Neural crest cell (in vitro differentiated cells): ENCODE measurements at places on chromosomes 3 and 15.

GRCh38 chr3:88231207-88231606 is 81.4 kb downstream of the C3orf38 start:
- no peak overlapping the region for H3K27ac ChIP-seq
- peaks cover 3% of the 10 kb centered on the region for H3K36me3 ChIP-seq
- no peaks in the 10 kb centered on the region for H3K27me3 ChIP-seq
- no peak overlapping the region for H3K4me3 ChIP-seq
- peaks cover 7% of the 10 kb centered on the region for H3K4me1 ChIP-seq

GRCh38 chr3:192896208-192896607 is 21.4 kb downstream of the MB21D2 start:
- H3K4me1 ChIP-seq = peaks cover 12% of the 10 kb centered on the region
- DNase-seq = no peak
- no peak overlapping the region for H3K27ac ChIP-seq
- H3K36me3 ChIP-seq = peaks cover 4% of the 10 kb centered on the region
- no peaks in the 10 kb centered on the region for H3K27me3 ChIP-seq

DNA sequence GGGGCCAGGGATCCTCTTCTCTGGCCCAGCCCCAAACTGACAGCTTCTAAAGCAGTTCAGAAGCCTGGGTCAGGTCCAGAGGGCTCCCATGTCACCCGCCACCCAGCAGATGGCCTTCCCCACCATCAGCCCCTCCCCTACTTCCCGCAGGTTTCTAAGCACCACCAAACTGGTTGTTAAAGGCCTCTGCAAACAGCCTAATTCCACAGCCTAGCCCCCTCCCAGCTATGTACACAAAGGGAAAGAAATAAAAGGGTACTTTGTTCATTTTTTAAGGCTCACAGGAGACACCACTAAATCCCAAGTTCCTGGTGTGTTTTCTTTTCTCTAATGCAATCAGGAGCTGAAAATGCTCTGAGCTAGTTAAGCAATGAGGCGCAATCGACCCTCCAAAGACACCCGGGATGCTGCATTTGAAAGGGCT is 30.6 kb downstream of the PLCH1 start:
- peak overlapping the region; percentile 15 for H3K4me3 ChIP-seq
- H3K4me1 ChIP-seq = peaks cover 22% of the 10 kb centered on the region
- H3K27me3 ChIP-seq = no peaks in the 10 kb centered on the region

- DNase-seq = no peak
- H3K4me3 ChIP-seq = no peak overlapping the region
- no peaks in the 10 kb centered on the region for H3K27me3 ChIP-seq
- peaks cover 7% of the 10 kb centered on the region for H3K4me1 ChIP-seq
These were observed 32.2 kb downstream of the TFRC start for GRCh38 chr3:196049653-196050052.

DNA sequence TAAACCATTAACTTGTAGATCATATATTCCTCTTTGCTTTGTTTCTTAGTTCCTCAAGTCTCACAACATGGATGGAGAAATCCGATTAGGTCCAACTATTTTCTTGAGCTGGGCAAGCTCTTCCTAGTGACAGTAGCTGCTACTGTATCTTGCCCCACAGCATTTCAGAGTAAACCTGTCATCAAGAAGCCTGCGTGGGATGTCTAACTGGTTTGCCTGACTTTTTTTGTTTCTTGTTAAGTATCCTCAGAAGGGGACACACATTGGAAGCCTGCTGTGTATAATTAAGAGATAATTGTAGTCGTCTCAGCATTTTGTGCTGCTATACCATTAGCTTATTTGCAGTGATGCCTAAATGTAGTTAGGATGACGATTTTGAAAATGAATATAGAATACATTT is 29.3 kb upstream of the STT3B start:
- H3K27ac ChIP-seq = no peak overlapping the region
- peaks cover 8% of the 10 kb centered on the region for H3K4me1 ChIP-seq
- no peak overlapping the region for H3K4me3 ChIP-seq
- H3K36me3 ChIP-seq = no peaks in the 10 kb centered on the region
- H3K27me3 ChIP-seq = no peaks in the 10 kb centered on the region

GRCh38 chr15:37099319-37100108 is 835 bp downstream of the MEIS2 start:
- DNase-seq = no peak
- H3K27me3 ChIP-seq = peaks cover 92% of the 10 kb centered on the region
- H3K36me3 ChIP-seq = peaks cover 12% of the 10 kb centered on the region

- H3K4me3 ChIP-seq = no peak overlapping the region
- peaks cover 8% of the 10 kb centered on the region for H3K4me1 ChIP-seq
- DNase-seq = no peak
- no peaks in the 10 kb centered on the region for H3K36me3 ChIP-seq
- no peak overlapping the region for H3K27ac ChIP-seq
These were observed 290.8 kb downstream of the NLGN1 start for GRCh38 chr3:173688216-173688842.

DNA sequence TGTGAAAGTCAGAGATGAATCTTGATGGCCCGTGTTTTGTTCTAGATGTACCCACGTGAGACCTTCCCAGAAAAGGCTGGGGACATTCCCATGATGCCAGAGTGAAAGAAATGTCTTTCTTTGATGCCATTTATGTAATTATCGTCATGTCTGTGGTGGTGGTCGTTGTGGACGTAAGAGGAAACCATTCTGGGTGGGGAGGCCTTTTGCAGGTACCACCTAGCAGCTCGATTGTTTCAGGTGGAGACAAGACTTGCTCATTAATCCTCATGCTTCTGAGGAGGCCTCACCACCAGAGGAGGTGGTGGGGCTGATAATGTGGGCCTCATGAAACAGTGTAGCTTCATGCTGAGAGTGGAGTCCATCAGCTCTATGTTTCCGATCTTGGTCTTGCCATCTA is 58.1 kb upstream of the USP3 start:
- peaks cover 5% of the 10 kb centered on the region for H3K4me1 ChIP-seq
- no peak overlapping the region for H3K4me3 ChIP-seq
- no peaks in the 10 kb centered on the region for H3K27me3 ChIP-seq
- H3K27ac ChIP-seq = no peak overlapping the region

GRCh38 chr3:56005196-56005805 is 463.0 kb downstream of the ERC2 start:
- peaks cover 4% of the 10 kb centered on the region for H3K36me3 ChIP-seq
- no peak overlapping the region for H3K27ac ChIP-seq
- H3K4me3 ChIP-seq = no peak overlapping the region
- DNase-seq = no peak
- no peaks in the 10 kb centered on the region for H3K4me1 ChIP-seq

DNA sequence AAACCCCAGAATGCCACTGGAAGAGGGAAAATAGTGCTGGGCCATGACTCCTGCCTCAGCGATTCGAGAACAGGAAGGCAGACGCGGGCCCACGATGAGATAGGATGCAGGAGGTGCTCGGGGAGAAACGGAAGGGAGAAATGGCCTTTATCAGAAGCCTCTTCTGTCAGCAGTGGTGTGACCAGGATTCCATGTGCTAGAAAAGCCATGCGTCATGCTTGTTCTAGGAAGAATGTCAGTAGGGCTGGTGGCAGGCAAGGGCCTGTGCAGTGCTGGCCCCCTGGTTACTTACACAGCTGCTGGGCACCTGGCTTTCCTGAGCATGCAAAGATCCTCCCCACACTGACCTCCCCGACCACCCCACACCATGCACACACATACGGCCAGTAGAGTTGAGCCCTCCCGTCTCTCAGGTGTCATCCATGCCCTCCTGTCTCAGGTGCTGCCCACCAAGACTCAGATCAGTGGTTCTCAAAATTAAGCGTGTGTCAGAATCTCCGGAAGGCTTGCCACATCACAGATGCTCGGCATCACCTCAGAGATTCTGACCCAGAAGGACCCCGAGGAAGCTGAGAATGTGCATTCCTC is 106.7 kb downstream of the ADAMTS17 start:
- no peak overlapping the region for H3K27ac ChIP-seq
- H3K4me3 ChIP-seq = no peak overlapping the region
- no peaks in the 10 kb centered on the region for H3K36me3 ChIP-seq
- H3K4me1 ChIP-seq = peaks cover 14% of the 10 kb centered on the region
- no peaks in the 10 kb centered on the region for H3K27me3 ChIP-seq

DNA sequence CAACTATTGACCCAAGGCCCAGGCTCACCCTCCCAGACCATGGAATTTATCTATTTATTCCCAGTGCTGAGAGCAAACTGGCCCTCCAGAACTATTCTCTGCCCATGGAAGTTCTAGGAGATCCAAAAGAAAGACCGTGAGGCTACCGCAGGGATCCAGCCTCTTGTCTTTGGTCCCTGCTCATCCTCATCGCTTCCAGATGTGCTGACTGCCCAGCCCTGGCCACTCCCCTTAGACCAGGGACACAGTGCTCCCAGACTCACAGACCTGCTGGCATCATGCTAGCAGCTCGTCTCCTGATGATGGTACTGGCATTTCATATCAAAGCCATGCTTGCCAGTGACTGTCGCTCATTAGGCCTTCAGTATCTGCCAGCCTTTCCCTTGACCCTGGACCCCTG is 405.7 kb upstream of the PPP2R3A start:
- H3K4me1 ChIP-seq = no peaks in the 10 kb centered on the region
- H3K27me3 ChIP-seq = no peaks in the 10 kb centered on the region
- no peak overlapping the region for H3K4me3 ChIP-seq
- DNase-seq = no peak

- H3K36me3 ChIP-seq = no peaks in the 10 kb centered on the region
- no peak for DNase-seq
- H3K4me3 ChIP-seq = no peak overlapping the region
- H3K4me1 ChIP-seq = peaks cover 21% of the 10 kb centered on the region
- no peaks in the 10 kb centered on the region for H3K27me3 ChIP-seq
- peak overlapping the region; percentile 85 for H3K27ac ChIP-seq
These were observed 223.4 kb downstream of the ATP8B4 start for GRCh38 chr15:49895347-49896223.

- H3K27me3 ChIP-seq = no peaks in the 10 kb centered on the region
- H3K4me3 ChIP-seq = no peak overlapping the region
- H3K4me1 ChIP-seq = peaks cover 5% of the 10 kb centered on the region
- no peak overlapping the region for H3K27ac ChIP-seq
- peaks cover 2% of the 10 kb centered on the region for H3K36me3 ChIP-seq
- no peak for DNase-seq
These were observed 193.2 kb upstream of the TPRG1 start for GRCh38 chr3:188978421-188979171.

DNA sequence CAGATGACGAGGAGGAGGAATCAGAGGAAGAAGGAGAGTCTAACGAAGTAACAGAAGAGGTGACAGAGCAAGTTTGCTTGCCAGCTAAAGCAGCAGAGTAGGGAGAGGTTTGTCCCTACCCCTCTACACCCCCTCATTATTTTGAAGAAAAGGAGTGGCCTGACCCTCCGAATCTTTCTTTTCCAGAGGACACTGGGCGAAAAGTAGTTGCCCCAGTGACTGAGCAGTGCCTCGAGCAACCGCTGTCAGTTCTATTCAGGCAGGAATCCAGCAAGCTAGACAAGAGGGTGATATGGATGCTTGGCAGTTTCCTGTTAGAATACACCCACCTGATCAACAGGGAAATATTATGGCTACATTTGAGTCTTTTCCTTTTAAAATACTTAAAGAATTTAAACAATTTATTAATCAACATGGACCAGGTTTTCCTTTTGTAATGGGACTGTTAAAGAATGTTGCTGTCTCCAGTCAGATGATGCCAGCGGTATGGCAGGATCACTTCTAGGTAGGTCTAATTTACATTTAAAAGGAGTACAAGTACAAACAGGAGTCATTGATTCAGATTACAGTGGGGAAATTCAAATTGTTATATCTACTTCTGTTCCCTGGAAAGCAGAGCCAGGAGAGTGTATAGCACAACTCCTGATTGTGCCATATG is 31.9 kb upstream of the ACVR2B start:
- H3K4me1 ChIP-seq = peaks cover 1% of the 10 kb centered on the region
- DNase-seq = no peak
- no peak overlapping the region for H3K4me3 ChIP-seq
- no peaks in the 10 kb centered on the region for H3K36me3 ChIP-seq

DNA sequence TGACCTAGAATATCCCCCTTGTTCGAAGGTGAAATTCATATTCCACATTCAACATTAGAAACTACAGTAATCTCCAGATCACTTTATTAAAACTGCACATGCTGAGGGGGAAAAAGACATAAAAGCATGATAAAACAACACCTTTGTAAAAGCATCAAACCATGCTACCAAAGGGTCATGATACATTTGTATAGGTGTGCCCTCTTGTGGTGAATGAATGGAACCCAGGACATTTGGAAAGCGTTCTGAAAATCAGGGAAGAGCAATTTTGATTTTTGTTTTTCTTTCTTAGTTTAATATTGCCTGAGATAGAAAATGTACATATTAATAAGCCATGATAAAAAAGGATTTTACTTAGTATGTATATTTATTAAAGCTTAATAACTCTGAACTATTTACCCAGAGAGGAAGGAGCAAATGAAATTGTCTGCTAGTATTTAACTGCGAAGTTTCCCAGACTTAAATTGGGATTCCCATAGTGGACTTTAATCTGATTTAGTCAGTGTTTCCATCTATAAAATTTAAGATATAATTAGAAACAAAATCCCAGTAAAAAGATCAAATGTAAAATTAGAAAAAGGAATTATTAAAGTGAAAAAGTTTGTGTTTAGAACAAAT is 105.8 kb upstream of the ARL6 start:
- H3K4me3 ChIP-seq = no peak overlapping the region
- H3K4me1 ChIP-seq = no peaks in the 10 kb centered on the region
- no peak overlapping the region for H3K27ac ChIP-seq
- peaks cover 3% of the 10 kb centered on the region for H3K27me3 ChIP-seq

DNA sequence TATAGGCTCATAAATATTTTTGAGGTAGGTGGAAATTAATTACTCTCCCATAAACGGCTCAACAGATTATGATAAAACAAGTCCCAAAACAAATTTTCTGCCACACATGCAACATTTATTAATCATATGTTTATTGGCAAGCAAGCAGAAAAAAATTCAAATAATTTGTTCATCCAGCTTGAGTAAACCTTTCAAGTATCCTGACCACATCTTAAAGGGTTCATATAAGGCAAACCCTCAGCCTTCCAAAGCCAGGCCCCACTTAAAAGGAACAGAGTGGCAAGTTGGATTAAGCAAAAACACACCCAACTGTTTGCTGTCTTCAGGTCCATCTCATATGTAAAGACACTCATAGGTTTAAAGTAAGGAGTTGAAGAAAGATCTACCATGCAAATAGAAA is 1042.3 kb downstream of the DIPK2A start:
- peaks cover 5% of the 10 kb centered on the region for H3K4me1 ChIP-seq
- no peak overlapping the region for H3K27ac ChIP-seq
- no peaks in the 10 kb centered on the region for H3K27me3 ChIP-seq
- DNase-seq = no peak
- peaks cover 2% of the 10 kb centered on the region for H3K36me3 ChIP-seq

DNA sequence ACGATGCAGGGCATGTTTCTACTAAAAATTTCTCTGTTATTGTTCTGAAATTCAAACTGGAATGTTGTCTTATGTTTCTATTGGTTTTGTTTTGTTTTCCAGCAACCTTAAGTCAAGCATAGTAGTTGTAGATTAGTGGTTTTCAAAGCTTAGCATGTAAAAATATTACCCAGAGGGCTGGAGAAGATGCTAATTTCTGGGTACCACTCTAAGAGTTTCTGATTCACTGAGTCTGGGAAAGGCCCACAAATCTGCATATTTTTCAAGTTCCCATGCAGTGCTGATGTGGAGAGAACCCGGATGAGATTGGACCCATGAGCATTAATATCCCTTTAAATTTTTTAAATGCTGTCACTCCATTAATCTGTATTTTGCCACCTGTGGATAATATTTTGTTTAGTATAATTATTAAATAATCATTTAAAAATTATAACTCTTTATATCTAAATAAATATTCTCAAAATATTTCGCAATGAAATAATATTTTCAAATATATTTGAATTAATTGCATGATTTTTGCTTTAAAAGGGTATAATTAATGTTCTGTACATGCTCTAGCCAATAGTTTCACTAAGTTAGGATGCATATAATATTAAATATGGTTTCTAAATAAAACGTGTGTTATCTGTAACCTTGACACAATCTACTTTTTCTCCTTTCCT is 1274.7 kb upstream of the CADM2 start:
- H3K4me3 ChIP-seq = no peak overlapping the region
- H3K27me3 ChIP-seq = no peaks in the 10 kb centered on the region
- no peaks in the 10 kb centered on the region for H3K4me1 ChIP-seq
- DNase-seq = no peak
- H3K36me3 ChIP-seq = peaks cover 2% of the 10 kb centered on the region
- H3K27ac ChIP-seq = no peak overlapping the region
